ENCODE measurements at places on chromosomes 7 and 10.

DNA sequence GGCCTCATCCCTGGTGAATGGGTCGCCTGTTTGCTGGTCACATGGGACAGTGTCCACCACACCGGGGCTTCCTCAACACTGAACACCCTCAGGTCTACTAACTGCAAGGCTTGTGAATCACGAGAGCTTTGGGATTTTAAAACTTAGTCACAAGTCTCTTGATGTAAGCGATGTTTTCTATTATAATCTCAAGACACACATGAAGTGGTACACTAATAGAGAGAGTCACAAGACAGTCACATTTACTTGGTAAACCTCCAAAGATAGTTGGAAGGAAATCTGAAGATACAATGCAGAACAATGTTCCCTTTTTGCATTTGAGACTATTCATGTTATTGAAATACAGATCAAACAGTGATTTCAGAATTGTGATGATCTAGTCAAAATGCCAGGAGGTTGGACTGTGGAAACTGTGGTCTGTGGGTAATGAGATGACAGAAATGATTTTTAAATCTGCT is 233.1 kb upstream of the KLF6 start:
- no peak for DNase-seq

- no peak for DNase-seq
Observed at GRCh38 chr10:103153302-103154197, 39.5 kb downstream of the NT5C2 start.

DNA sequence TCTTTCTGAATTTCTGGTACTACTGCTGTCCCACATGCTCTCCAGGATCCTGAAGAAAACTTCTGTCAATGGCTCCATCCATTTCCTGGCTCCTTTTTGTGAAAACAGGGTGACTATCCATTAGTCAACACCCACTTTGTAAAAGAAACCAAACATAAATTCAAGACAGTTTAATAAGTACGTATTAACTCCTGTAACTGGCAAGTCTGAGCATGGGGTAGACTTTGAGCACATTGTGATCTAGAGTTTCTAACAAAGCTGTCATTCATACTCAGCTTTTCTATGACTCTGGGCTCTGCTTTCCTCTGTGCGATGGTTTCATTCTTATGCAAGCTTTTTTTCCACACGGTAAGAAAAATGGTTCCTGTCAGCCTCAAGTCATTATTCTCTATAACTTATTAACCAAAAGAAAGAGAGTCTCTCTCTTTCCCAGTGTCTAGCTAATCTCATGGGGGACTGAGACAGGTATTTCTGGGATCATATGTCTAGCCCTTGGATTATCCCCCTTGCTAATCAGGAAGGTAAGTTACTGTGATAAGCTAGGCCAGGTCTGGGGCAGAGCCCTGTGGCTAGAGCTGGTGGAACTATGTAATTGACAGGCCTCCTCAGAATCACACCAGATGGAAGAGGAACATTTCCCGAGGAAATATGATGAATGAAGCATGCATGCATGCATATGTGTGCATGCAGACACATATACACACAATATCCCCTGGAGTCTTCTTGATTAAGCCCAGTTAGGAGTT is 98.5 kb downstream of the GNAI1 start:
- no peak for DNase-seq

DNA sequence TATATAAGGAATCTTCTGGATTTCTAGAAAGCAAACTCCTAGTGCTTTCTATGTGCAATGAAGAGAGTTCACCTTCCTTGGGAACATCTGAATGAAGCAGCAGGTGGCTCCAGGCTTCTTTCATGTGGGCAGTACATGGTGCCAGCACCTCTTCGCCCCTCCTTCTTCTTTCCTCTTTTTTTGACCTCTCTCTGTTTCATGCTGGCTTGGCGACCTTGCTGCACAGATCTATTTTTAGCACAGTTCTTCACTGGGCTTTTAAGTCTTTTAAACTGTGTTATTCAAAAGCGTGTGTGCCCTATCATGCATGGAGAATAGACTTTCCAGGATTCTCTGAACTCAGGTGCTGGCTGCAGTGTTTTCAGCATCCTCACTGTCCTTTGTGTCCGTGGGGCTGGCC is 400.3 kb upstream of the PRKCQ start:
- DNase-seq, result no peak

DNA sequence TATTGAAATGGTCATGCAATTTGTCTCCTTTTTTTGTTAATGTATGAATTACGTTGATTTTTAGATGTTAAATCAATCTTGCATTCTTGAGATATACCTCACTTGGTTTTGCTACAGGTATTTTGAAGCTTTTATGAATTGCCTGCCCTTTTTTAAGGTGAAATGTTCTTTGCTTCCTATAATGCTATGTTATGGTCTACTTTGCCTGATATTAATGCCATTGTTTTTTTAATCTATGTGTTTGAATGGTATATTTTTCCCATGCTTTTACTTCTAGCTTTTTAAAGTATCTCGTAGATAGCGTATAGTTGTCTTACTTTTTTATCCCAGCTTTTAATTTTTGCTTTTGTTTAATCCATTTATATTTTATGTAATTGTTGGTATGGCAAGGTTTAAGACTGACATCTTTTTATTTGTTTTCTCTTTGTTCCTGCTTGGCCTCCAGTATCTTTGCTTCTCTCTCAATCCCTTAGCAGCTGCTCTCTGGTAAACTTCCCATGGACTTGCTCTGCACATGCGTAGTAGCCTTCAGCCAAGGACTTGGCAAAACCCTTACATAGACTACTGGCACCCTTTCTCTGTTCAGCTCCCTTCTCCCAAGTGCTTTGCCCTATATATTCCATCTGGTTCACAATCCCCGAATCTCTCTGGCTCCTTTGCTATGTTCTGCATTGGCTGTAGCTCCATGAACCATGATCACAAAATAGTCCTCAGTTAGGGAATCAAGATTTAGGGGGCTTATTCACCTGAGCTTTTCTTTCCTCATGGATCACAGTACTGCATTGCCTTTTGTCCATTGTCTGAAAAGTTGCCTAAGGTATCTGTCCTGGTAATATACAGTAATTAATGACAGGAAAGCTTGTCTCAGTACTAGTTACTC is 8.4 kb downstream of the TRIM24 start:
- no peak for DNase-seq

DNA sequence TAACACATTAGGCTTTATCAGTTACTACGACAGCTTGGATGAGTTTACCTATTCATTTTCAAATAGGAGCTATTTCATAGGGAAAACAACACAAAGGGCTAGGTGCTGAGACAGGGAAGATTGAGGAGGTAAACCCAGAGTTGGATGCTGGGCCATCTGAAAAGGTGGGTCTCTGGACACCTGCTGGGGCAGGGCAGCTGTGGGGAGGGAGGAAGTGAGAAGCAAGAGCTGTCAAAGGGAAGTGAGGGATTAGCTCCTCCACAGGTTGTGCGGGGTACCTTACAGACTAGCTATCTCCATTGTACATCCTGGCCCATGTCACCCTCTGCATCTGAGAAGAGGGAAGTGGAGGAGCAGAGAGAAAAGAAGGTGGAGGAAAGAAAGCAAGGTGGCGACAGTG is 48.9 kb downstream of the BLNK start:
- DNase-seq, result no peak

DNA sequence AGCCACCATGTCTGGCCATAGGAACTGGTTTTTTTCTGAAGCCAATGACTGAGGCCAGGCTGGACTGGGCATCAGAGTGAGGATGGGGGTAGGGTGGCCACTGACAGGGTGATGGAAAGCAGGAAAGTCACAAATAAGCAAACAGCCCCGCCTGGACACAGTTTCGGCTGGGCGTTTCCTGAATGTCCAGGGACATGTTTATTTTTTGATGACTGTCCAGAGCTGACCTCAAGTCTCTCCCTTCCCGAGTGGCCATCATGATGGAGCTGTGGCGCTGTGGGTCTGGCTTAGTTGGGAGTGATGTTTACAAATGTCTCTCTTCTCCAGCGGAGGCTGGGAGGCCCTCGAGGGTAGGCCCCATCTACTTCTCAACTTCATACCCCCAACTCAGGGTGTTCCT is 37.1 kb upstream of the COMTD1 start:
- DNase-seq, result no peak

GRCh38 chr7:14069961-14070360 is 80.5 kb upstream of the ETV1 start:
- no peak for DNase-seq

GRCh38 chr7:47730142-47730541 is 148.2 kb upstream of the TNS3 start:
- DNase-seq, result no peak

DNA sequence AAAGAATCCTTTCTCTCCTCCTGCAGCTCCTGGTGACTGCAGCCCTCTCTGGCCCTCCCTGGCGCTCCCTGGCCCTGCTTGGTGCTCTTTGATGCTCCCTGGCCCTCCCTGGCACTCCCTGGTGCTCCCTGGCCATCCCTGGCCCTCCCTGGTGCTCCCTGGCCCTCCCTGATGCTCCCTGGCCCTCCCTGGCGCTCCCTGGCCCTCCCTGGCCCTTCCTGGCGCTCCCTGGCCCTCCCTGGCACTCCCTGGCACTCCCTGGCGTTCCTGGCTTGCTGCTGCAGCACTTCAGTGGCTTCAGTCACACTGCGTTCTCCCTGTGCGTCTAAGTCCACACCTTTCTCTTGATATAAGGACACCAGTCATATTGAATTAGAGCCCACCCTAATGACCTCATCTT is 15.2 kb upstream of the FGFR2 start:
- DNase-seq, result no peak

- no peak for DNase-seq
Observed at GRCh38 chr10:110410329-110411046, 87.2 kb upstream of the DUSP5 start.

DNA sequence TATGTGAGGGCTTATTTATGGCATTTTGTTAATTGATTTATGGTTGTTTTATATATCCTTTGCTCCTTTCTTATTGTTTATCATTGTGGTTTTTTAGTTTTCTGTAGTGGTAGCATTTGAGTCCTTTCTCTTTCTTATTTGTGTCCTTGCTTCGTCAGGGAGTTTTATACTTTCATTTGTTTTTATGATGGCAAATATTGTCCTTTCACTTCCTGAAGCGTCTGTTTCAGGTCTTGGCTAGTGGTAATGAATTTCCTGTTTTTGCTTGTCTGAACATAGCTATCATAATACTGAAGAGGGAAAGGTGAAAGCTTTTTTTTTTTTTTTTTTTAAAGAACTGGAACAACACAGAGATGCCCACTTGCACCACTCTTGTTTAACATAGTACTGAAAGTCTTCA is 228.2 kb downstream of the ATRNL1 start:
- DNase-seq, result no peak

- DNase-seq, result no peak
Observed at GRCh38 chr10:15737656-15738055, 17.9 kb upstream of the ITGA8 start.

DNA sequence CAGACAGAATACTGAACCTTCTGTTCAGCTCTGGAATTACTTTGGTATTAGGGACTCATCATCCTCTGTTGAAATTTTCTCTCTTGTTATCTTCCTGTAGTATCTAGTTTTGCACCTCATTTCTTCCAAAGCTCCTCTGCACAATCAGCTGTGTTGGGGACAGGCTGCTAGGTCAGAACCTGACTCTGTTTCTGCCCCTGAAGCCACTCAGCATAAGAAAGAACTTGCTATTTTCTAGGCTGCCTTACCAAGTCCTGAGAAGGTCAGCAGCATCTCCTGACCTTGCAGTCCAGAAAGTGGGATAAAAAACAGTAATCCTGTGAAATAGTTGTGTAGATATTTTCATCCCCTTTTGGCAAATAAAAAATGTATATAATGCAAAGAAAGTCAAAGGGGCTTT is 862.6 kb downstream of the SORCS3 start:
- DNase-seq, result no peak

GRCh38 chr7:47807756-47808155 is 140.5 kb downstream of the PKD1L1 start:
- no peak for DNase-seq

All from activated T-helper 1 cell treated with anti-CD3 and anti-CD28 coated beads, Interleukin-12 subunit alpha, Interleukin-12 subunit beta, Interleukin-2, Interleukin-4 antibody, amounts not matched to agents 30 ng/mL and 10 ng/mL and 1 ng/mL, durations not matched to agents 14 hours and 24 hours and 36 hours (primary cell).